ENCODE measurements at places on chromosomes 16 and 17. TPM values are rescaled to one million over a fixed set of nuclear protein-coding genes. Genes with fewer than 3 reads are reported as not detected.

CFAP52 gene
- total RNA-seq, result 8.7 TPM

GRCh38 chr17:55272711-55273578 is 8.2 kb downstream of the HLF start:
- no peak for DNase-seq

PTX4 gene
- total RNA-seq, result 0.34 TPM

GRCh38 chr16:66342294-66342900 is 24.1 kb upstream of the CDH5 start:
- no peak for DNase-seq

CNGB1 gene
- total RNA-seq, result not detected

DNA sequence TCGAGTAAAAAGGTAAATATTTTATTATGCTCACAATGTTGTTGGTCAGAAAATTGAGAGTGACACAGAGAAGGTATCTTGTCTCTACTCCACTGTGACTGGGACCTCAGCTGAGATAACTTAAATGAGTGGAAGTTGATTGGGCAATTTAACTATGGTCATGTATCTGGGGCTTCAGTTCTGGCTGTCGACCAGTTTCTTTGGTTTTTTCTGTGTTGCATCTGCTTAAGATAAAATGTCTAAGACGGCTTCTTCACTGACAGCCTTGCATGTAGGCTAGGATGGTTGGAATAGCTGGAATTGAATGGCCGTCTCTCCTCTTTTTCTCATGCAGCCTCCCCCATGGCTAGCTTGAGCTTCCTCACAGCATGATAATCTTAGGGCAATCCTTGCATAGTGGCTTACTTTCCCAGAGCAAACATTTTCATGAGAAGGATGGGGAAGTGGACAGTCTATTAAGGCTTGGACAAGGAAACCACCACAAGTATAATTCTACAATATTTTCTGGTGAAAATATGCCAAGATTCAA is 433.7 kb downstream of the KIF2B start:
- no peak for DNase-seq

DNA sequence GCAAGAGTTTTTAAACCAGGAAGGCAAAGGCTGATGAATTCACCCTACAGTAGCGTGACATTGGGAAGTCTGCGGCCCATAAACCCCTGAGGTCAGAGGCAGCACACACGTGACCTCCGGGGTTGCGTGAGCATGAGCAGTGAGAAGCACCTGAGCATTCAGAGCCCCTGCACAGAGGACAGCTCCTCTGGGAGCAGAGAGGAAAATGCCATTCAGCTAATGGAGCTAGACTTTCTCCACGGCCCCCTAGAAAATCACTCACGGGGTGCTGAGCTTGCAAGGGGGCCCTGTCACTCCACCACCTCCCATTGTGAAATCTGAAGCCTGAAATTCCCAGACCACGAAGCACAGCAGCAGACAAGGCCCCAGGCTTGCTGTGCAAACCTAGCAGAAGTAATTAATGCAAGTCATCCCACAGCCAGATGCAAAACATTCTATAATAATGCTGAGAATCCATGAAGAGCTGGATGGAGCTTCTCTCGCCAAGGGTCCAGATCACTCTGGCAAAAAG is 114.9 kb upstream of the RCVRN start:
- DNase-seq, result peak; percentile 62

Data from upper lobe of left lung (tissue), 6 donors.